ENCODE measurements at places on chromosomes 3 and 15. TPM values are rescaled to one million over a fixed set of nuclear protein-coding genes. Genes with fewer than 3 reads are reported as not detected.

The GOLGA8J gene
- not detected for total RNA-seq

The RARB gene
- total RNA-seq: 2.3 TPM

The UNC45A gene
- total RNA-seq: 17.5 TPM

The PLEKHO2 gene
- total RNA-seq: 6.7 TPM

The MGLL gene
- 63.0 TPM for total RNA-seq

The ADAMTS9 gene
- 11.7 TPM for total RNA-seq

The GOLGA8M gene
- total RNA-seq: 0.79 TPM

The FOXL2NB gene
- total RNA-seq: 0.14 TPM

The ZKSCAN7 gene
- 0.99 TPM for total RNA-seq

The GOLGA8R gene
- 0.88 TPM for total RNA-seq

The FRMD4B gene
- 2.9 TPM for total RNA-seq

The GOLGA8O gene
- 1.4 TPM for total RNA-seq

The RNU5B-1 gene
- not detected for total RNA-seq

The CACNA1D gene
- 0.82 TPM for total RNA-seq

The KCNAB1 gene
- total RNA-seq: 1.2 TPM

The XYLB gene
- 1.3 TPM for total RNA-seq

The UBXN7 gene
- total RNA-seq: 23.7 TPM

The SPINK8 gene
- total RNA-seq: not detected

The CDCP1 gene
- 0.27 TPM for total RNA-seq

The FBN1 gene
- total RNA-seq: 40.6 TPM

The SUSD5 gene
- 1.0 TPM for total RNA-seq

The GOLGA8T gene
- not detected for total RNA-seq

The RNF168 gene
- total RNA-seq: 16.7 TPM

The CSPG5 gene
- total RNA-seq: 0.32 TPM

The DNASE1L3 gene
- total RNA-seq: 1.4 TPM

The AMIGO3 gene
- not detected for total RNA-seq

The RHOV gene
- total RNA-seq: not detected

The CYB561D2 gene
- 5.7 TPM for total RNA-seq

The GUCA1C gene
- not detected for total RNA-seq

The TLR9 gene
- total RNA-seq: 0.41 TPM

The PTX3 gene
- 0.63 TPM for total RNA-seq

The CPNE4 gene
- not detected for total RNA-seq

The CCDC39 gene
- total RNA-seq: 0.80 TPM

The TYRO3 gene
- total RNA-seq: 2.6 TPM

The SEMA3G gene
- 6.0 TPM for total RNA-seq
